ENCODE measurements at places on chromosomes 16 and 17.

GRCh38 chr17:81923302-81924260 is 4.0 kb downstream of the MAFG start:
- no peak for DNase-seq

- no peak for DNase-seq
Measured at GRCh38 chr17:65536573-65537342, 24.7 kb downstream of the AXIN2 start.

- DNase-seq, result no peak
Measured at GRCh38 chr17:65346166-65346565, 209.0 kb downstream of the RGS9 start.

- no peak for DNase-seq
Measured at GRCh38 chr16:20613481-20614185, 37.5 kb upstream of the ACSM2B start.

- DNase-seq, result no peak
Measured at GRCh38 chr16:1980770-1981087, 540 bp downstream of the NOXO1 start.

DNA sequence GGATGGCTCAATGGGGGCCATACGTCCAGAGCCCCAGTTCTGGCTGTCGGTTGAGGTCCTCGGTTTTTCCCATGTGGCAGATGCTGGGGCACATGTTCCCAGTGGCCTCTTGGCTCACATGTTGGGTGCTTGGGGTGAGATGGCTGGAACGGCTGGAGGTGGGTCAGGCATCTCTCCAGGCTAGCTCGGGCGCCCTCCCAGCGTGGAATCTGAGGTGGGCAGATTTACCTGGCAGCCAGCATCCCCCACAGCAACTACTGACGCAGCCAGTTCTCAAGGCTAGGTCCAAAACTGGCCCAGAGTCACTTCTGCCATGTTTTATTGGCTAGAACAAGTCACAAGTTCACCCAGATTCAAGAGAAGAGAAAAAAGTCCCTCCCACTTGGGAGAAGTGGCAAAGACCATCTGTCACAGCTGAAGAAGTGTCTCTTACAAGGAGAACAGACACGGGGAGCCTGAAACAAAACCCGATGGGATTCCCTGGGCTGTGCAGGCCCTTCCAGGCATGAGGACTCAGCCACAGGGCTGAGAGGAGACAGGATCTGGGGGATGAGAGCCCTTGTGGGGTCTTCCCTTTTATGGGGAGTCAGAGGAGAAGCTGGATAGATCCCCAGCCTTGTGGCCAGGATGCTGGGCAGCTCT is 15.2 kb downstream of the ACE start:
- no peak for DNase-seq

GRCh38 chr17:82734987-82735866 is at the start of gene FN3K:
TSS of gene FN3K (plus strand) at chr17:82735615. CDS start at chr17:82735637, 22 bp downstream.
- no peak for DNase-seq

GRCh38 chr16:75379339-75379738 is 54.0 kb downstream of the CFDP1 start:
- DNase-seq, result peak; percentile 18

DNA sequence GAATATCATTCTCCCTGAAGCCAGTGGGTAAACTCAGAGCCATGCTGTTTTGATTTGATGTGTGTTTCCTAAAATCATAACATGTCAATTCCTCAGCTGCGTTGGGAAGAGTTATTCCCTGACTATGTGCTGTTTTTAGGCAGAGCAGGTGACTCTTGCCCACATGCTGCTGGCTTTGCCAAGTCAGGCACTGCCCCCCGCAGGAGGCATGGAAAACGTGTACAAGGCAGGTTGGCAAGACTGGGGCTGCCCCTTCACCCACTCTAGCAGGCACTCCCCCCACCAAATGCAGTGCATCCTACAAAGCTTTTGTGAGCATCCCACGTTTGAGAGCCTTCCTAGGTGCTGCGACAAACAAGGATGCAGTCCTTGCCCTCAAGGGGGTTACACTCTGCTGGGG is 38.3 kb upstream of the NAT9 start:
- no peak for DNase-seq

- DNase-seq, result no peak
Measured at GRCh38 chr17:31251970-31252328, 45.1 kb downstream of the OMG start.

GRCh38 chr16:56946767-56947603 is 14.8 kb upstream of the CETP start:
- DNase-seq, result no peak

GRCh38 chr17:50824429-50824828 is 11.0 kb upstream of the WFIKKN2 start:
- DNase-seq, result no peak

GRCh38 chr16:55660828-55661227 is 5.0 kb downstream of the SLC6A2 start:
- DNase-seq, result no peak

- no peak for DNase-seq
Measured at GRCh38 chr16:78072275-78072674, 27.2 kb upstream of the WWOX start.

- DNase-seq, result no peak
Measured at GRCh38 chr17:56599566-56599965, 6.1 kb downstream of the NOG start.

GRCh38 chr17:6893382-6894205 is 62.1 kb upstream of the TEKT1 start:
- no peak for DNase-seq

DNA sequence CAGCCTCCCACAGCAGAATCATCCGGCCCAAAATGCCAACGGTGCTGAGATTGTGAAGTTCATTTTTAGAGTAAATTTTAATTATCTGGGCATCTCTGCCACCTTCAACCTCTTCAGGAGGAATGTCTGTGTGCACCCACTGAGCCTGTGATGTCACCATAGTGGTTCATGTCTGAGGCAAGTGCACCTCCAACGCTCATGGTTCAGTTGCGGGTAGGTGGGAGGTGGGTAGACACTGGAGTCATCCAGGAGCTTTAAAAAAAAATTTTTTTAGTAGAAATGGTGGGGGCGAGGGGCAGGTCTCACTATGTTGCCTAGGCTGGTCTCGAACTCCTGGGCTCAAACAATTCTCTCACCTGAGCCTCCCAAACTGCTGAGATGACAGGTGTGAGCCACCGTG is 1.9 kb downstream of the FLYWCH1 start:
- no peak for DNase-seq

DNA sequence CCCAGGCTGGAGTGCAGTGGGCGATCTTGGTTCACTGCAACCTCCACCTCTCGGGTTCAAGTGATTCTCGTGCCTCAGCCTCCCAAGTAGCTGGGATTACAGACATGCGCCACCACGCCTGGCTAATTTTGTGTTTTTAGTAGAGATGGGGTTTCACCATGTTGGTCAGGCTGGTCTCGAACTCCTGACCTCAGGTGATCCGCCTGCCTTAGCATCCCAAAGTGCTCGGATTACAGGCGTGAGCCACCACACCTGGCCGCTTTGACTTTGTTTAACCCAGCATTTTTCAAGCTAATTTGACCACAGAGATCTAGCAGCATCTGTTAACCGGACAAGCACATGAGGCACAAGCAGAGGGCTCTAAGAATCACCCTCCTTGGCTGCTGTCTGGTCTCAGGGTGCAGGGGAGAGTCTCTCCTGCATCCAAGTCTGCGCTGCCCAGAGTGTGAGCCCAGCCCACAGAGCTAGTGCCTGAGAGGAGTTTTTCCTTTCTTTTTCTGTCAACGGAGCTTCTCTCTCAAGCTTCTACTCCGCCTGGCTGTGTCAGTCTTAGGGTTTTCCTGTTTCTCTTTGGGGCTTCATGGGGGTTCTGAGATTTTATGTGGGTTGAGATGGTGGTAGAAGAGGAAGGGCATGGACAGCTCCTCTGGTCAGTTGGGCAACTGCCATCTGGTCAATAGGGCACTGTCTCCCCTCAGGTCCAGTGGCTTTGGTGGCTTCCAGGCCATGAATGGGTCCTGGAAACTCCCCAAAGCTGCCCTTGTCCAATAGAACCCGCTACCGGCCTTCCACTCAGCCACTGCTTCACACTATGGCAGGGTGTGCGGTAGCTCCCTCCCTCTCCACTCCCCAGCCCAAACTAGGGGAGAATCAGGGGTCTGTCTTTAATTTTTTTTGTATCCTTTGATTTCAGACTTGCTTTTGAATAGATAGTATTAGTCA is 59.6 kb downstream of the TNFRSF13B start:
- DNase-seq, result no peak

DNA sequence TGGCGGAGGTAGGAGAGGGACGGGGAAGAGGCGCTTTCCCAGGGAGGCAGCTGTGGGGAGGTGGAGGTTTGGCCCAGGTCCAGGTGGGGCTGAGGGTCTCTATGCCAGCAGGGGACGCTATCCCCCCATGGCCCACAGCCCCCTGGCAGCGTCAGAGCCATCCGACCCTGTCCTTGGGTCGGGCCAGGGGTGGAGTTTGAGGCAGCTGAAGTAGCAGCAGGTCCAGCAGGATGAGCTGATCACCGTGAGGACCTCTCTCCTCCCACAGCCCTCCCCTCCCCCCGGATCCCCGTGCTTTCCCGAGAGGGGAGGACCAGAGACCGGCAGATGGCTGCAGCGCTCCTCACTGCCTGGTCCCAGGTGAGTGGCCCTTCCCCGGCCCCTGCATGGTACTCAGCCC is 3.2 kb downstream of the ZNF205 start:
- no peak for DNase-seq

DNA sequence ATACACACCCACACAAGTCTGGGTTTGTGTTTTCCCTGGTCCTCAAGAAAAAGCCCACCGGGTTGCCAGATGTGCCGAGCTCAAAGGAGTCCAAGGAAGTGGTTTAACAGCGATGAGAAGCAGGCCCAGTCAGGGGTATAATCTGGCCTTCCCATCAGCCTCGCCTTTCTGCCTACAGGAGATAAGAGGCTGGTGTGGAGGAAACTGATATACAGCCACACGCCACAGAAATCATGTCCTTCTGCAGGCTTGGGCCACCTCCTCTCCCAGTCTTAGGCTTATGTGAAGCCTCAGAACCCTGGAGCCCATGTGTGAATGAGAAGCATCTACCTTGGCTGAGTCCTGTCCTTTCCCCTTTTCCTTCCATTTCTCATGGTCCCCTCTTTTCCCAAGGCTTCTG is 43.6 kb upstream of the MMP2 start:
- no peak for DNase-seq

GRCh38 chr16:22663389-22664064 is 150.4 kb upstream of the HS3ST2 start:
- DNase-seq, result no peak

GRCh38 chr16:66512272-66513110 is 37.4 kb downstream of the TK2 start:
- no peak for DNase-seq

- DNase-seq, result no peak
Measured at GRCh38 chr17:57391857-57392471, 135.6 kb downstream of the MSI2 start.

DNA sequence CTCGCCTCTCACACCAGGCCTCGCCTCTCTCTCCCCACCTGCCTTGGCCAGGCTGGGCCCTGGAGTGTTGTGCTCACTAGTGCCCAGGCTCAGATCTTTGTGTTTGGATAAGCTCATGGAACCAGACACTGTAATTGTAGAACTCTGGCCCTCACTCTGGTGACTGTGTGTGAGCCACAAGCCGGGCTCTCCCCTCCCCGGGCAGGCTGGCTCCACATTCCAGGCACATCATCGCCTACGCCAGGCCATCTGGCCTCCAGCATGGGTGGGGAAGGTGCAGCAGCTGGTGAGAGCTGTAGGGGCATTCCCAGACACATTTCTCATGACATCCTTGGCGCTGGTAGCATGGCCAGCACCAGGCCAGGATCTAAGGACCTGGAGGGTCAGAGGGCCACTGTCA is 202.3 kb downstream of the RAB11FIP4 start:
- no peak for DNase-seq

All from T-helper 2 cell treated with Interferon-gamma antibody and Interleukin-4, amounts not matched to agents 5 μg/mL and 100 μg/mL, for 36 hours (primary cell).